ENCODE measurements at places on chromosomes 5 and 9.

DNA sequence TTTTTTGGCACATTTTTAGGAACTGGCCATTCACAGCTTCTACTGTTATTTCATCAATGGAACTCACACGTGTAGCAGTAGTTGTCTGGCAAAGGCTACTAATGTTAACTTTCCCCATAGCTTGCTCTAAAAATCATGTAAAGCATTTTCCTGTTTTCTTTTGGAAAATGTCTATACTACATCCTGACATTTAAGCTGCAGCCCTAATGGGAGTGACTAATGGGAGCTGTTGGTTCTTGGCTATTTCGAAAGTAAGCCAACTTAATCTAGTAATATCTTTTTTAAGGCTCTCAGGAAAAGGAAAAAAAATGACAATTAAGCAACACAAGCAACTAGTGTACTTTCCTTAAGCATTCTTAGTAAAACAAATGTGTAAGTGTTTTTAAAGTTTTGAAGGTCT lies 169.2 kb downstream of the SLC12A2 start:
- DNase-seq: no peak

DNA sequence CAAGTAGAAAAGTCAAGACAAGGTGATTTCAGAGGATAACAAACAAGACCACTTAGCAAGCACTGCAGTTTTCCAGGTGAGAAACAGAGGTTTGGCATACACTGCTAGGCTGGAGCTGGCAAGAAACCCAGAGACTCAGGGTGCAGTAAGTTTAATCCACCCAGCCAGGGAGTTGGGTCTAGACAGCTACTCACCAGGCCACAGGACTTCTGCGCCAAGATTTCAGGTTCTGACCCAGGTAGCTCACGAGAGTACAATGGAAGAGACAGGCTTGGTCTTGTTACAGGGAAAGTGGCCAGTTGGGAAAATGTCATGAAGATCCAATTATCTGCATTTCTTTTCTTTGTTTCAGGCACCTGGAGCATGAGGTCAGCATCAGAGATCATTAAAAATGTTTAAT lies 9.8 kb downstream of the SMIM23 start:
- DNase-seq: no peak

GRCh38 chr5:122661496-122662180 lies 113.2 kb upstream of the SNX2 start:
- DNase-seq: no peak

- DNase-seq: no peak
Observed at GRCh38 chr5:177260961-177261360, 42.6 kb downstream of the RAB24 start.

All from activated T-cell treated with anti-CD3 and anti-CD28 coated beads, Interleukin-2, amount 50 U/mL, for 1 hour (primary cell).